HuH-7.5 (cell line): ENCODE measurements at places on chromosomes 4 and X.

- DNase-seq, result no peak
Measured at GRCh38 chrX:13750204-13750603, 15.7 kb downstream of the OFD1 start.

DNA sequence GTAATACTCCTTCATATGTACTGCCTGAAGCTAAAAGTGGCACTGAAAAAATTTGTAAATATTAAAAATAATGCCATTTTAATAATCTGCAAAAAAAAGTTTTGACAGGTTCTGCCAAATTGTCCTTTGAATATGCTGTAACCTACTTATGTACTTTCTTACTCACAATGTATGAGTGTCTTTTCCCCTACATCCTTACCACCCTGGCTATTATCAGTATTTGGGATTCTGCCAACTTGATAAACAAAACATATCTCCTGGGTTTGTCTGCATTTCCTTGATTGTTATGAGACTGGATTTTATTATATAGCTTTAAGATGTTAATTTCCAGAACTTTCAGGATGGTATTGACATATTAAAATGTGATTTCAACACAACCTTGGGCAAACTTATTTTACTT, 187.9 kb downstream of the CHM start:
- no peak for DNase-seq

DNA sequence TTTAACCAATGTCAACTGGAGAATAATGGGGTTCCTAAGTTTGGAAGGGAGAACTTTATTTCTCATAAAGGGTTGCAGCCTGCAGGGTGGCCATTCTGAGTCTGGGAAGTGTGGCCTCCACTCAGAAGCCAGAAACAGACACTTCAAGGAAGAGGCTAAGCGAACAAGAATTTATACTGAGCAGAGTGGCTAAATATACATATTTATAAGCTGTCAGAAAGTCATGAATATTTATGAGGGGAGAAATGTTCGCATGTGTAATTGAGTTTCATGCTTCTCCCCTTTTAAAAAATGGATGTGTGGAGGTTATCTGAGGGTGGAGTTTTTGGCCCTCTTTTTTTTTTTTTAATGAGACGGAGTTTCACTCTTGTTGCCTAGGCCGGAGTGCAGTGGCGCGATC, 78.1 kb upstream of the PLAC8 start:
- DNase-seq, result no peak

- no peak for DNase-seq
Measured at GRCh38 chrX:25721564-25721963, 416.6 kb upstream of the MAGEB18 start.

GRCh38 chrX:113522814-113523213, 682.2 kb upstream of the AMOT start:
- DNase-seq, result no peak

GRCh38 chrX:132636080-132636479, 147.2 kb upstream of the MBNL3 start:
- DNase-seq, result no peak

GRCh38 chr4:78250500-78250899, 193.4 kb downstream of the FRAS1 start:
- no peak for DNase-seq

DNA sequence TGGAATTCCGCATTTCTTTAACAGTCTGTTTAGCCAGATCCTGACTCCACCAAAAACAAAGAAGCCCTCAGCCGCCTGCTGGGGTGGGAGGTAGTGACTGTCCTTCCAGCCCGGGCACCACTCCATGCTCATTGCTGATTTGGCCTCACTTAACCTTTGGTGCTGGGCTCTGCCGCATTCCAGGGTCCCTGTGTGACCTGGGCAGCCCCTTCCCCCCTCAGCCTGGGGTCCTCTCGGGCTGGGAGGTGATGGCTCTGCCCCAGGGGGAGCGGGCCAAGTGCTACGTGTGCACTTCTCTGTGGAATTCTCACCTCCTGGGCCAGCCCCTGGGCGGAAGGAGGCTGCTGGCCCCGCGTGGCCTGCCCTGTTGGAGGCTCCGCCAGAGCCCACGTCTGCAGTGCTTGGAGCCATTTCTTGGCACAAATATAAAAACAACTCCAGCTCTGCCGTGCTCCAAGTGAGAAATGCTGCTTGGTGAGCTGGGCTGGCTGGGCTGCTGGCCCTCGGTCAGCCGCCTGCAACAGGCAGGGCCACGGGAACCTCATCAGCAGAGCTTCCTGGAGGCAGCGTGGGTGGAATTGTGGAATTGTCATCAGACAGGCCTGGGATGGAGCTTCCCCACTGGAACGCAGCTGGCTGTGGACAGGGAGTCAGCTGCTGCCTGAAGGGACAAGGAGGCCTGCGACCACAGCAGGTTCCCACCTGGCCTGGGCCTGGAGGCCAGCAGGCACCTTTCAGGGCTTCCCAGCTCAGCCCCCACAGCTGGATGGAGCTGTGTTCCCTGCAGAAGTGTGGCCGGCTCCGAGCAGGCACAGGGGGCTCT, 66.0 kb downstream of the TRMT44 start:
- DNase-seq, result no peak

- no peak for DNase-seq
Measured at GRCh38 chrX:130995439-130995838, 62.7 kb upstream of the ARHGAP36 start.

DNA sequence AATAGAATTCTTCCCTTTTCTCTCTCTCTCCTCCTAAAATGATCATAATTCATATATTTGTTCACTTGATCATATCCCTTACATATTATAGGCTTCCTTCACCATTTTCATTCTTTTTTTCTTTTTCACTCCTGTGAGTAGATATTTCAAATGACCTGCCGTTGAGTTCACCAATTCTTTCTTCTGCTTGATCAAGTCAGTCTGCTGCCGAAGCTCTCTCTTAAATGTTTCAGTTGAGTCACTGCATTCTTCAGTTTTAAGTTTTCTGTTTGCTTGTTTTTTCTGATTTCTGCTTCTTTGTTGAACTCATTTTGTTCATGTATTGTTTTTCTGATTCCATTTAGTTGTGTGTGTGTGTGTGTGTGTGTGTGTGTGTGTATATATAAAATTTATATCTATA, 354.3 kb downstream of the GPAT3 start:
- DNase-seq, result no peak

- DNase-seq, result no peak
Measured at GRCh38 chr4:38663090-38663800, 754 bp upstream of the KLF3 start.

- no peak for DNase-seq
Measured at GRCh38 chrX:148270499-148270898, 229.9 kb upstream of the AFF2 start.

- no peak for DNase-seq
Measured at GRCh38 chr4:26992657-26993361, 132.2 kb downstream of the STIM2 start.

DNA sequence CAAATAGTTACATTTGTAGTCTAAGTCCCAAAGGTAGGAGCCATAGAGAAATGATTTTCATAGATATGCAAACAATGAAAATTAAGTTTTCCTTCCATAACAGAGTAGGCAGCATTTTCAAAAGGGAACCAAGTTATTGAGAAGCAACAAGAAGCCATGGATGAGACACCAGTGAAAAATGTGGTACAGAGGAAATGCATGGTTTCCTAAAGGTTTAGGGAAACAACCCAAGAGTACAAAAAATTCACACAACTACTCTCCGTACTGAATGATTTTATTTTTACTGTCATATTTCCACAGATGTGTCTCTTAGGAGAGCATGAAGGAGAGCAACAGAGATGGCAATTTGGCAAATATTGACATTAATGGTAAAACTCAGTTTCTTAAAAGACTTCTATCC, 1408.9 kb upstream of the PCDH7 start:
- no peak for DNase-seq

- DNase-seq, result no peak
Measured at GRCh38 chrX:375181-376036, 11.3 kb downstream of the PPP2R3B start.

DNA sequence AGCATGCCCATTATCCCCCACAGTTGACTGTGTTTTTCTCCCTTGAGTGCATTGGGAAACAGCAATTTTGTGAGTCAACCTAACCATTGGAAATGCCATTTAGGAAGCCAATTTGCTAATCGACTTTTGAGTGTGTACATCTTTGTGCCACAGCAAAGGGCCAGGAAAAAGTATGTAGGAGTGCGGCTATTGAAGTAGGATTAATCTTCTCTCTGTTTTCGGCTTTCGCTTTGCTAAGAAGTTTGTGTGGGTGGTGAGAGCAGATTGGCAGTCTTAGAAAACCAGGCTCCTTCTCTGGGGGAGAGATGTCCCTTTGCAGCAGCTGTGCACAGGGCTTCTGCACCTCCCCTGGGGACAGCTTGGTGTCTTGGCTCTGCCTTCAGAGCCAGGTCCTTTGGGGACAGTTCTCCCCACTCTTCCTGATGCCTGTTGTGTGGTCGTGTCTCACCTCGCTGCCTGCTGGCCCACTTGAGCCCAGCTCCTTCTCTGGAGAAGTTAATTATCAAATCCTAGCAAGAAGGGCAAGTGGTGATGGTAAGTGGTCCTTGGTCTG, 74.5 kb downstream of the GEMIN8 start:
- no peak for DNase-seq

GRCh38 chrX:151970661-151971060, 3.8 kb downstream of the GABRE start:
- no peak for DNase-seq

DNA sequence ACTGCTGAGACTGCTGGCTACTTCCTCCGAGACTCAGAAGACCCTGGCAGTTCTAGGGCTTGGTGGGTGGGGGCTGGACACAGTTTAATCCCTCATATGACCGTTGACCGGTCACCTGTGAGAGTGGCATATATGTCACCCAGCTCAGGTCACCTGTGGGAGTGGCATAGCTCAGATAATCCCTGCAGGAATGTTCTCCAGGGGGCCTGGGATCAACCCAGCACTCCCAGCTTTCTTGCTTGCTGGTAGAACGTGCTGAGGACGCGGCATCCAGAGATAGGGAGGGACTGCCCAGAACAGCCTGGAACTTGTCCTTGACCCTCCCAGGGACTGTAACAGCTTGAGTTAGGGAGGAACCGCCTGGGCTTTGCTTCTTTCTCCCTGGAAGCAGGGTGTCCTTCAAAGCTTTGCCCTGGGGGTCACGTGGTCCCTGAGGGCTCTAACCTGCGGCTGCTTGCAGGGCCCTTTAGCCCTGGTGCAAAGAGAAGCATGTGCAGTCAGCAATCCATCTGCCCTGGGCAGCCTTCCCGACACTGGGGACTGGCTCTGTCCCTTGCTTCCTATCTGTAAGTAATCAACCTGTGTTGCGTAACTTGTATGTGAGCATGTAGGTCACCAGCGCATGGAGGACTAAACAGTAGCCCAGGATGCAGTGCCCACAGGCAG, 55.3 kb downstream of the ZFYVE28 start:
- peak; percentile 72 for DNase-seq

GRCh38 chr4:24470666-24471485, 113.5 kb downstream of the DHX15 start:
- DNase-seq, result peak; percentile 72

DNA sequence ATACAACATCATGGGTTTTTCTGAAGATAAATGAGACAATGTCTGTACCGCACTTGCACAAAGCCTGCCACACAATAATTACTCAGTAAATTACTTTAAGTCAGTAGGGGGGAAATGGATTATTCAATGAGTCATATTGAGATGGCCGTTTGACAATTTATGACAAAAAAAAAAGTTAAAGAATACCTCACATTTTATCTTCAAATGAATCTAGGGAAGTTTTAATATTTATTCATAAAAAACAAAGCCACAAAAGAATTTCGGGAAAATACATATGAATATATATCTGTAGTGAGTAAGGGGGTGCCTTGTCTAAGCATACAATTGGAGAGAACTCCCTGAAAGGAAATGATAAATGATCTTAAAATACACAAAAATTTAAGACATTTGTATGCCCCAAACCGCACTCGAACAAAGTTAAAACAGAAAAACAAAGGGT, 197.0 kb upstream of the SLC7A11 start:
- DNase-seq, result no peak

DNA sequence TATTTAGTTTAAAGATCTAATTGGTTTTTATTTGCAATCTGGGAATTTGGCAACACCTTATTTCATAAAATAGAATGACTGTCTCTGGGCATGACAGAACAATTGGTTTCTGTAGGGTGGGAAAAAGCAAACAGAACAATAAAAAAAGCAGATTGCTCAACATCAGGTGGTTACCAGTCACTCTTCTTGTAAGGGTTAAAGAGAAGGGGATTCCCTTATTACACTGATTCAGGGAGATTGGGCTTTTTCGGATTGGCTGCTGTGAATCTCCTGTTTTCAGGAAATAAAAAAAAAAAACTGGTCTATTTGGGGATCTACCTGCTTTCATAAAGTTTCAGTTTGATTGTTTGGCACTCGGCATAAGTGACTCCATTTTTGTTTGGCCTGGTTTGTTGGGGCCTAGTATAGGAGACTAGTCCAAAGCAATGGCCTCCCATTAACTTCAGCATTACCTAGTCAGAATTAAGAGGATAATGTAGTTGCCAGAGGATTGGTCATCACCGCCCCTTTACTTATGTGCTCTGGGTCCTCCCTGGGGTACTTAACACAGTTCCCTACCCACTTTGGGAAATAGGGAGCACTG, 380.5 kb downstream of the IDS start:
- DNase-seq, result no peak

DNA sequence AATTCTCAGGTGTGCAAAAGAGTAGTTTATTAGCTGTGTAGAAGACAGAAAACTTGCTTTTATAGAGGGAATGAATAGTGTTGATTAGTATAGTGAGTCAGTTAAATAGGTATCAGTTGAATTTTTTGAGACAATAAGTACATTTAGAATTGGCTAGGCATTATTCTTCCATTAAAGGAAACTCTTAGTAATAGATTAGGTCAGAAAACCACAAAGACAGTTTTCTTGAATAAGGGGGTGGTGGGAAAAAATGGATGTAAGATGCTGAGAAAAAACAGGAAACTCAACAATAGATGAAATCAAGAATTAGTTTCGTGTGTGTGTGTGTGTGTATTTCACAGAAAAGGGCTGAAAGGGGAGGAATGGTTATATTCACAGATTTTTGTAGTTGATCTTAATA, 16.8 kb downstream of the CD38 start:
- no peak for DNase-seq

- DNase-seq, result no peak
Measured at GRCh38 chr4:156006192-156006591, 52.5 kb upstream of the CTSO start.

- no peak for DNase-seq
Measured at GRCh38 chr4:55358246-55358645, 12.2 kb downstream of the SRD5A3 start.

DNA sequence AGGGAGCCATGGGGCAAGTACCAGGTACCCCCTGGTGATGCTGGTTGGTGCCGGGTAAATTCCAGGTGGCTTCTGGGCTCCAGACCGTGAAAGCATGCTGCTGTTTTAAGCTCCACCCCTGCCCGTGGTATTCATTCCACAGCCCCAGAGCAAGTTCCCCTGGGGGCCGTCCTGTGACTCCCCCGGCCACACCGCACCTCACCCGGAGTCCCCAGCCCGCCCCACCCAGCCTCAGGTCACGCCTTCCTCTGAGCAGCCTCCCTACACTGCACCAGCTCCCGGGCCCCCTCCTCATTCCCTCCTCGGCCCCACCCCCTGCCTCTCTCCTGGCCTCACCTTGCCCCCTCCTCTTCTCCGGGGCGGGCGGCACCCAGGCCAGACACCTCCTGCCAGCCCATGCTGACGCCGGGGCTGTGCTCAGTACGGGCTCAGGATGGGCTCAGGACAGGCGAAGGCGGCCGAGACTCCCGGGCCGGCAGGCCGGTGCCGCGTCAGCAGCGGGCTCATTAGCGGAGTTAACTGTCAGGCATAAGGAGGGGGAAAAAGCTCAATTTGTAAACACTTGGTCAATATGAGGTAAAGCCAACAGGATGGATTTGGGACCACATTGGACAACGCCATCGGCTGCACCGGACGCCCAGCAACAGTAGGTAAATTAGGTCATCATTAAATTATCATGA, 127.4 kb downstream of the FAM53A start:
- DNase-seq, result no peak

- no peak for DNase-seq
Measured at GRCh38 chr4:110867981-110868720, 245.3 kb upstream of the PITX2 start.
